ENCODE measurements at places on chromosomes 5 and 9. TPM values are rescaled to one million over a fixed set of nuclear protein-coding genes. Genes with fewer than 3 reads are reported as not detected.
A peak's percentile ranks its signal among the peaks of the same experiment; 100 is the strongest.

The MLANA gene
- total RNA-seq: not detected

DNA sequence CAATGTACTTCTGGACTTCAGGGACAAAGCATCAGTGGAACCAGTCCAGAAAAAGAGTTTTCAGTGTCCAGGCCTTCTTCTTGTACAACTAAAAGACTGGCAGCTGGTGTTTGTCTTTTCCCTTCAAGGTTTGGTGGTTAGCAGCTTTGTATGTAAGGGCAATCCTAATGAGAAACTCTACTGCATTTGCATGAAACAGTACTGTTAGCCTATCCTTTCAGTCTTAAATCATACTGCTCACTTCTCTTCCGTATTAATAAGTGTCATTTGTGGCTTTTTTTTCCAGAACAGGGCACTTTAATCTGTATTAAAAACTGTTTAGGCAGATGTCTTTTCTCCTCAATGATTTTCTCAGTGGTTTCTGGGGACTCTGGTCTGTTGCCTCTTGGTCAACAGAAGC, 48.9 kb downstream of the FAM174A start:
- DNase-seq: no peak
- H3K4me3 ChIP-seq: no peak overlapping the region
- H3K4me1 ChIP-seq: no peaks in the 10 kb centered on the region
- no peaks in the 10 kb centered on the region for H3K27me3 ChIP-seq

The BSPRY gene
- total RNA-seq: not detected

DNA sequence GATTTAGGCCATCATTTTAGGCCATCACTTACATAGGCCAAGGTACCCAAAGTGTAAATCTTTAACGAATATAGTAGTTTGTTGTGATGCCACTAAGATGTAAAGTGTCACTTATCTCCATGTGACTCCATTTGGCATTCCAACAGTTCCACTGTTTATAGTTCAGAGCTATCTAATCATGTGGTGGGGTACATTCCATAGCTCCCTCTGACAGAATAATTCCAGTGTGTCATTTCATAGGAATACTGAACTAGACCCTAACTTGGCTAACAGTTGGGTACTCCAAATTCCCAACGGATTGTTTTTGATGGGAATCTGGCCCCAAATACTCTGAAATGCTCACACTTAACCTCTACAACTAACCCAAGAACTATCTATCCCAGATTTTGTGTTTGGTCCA, 76.7 kb upstream of the FST start:
- H3K27me3 ChIP-seq: no peaks in the 10 kb centered on the region
- no peak for DNase-seq
- H3K27ac ChIP-seq: no peak overlapping the region
- no peak overlapping the region for H3K4me3 ChIP-seq

DNA sequence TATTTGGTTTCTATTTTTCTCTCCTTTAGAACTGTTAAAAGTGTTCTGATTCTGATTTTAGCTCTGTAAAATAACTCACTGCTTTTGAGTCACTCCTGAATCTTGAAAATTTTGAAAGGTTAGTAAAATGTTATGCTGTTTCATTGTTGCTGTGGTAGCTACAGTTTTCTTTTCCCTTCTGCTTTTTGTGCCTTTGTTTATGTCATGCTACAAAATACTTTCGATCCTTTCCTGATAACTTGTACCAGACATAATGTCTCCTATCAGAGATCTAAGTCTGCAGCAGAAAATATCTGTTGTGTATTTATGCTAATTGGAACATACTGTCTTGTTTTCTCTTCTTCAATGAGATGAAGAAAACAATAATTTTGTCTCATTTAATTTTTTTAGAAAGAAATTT, 26.9 kb upstream of the CEP120 start:
- H3K27ac ChIP-seq: no peak overlapping the region
- no peaks in the 10 kb centered on the region for H3K36me3 ChIP-seq
- DNase-seq: no peak
- no peak overlapping the region for H3K4me3 ChIP-seq

DNA sequence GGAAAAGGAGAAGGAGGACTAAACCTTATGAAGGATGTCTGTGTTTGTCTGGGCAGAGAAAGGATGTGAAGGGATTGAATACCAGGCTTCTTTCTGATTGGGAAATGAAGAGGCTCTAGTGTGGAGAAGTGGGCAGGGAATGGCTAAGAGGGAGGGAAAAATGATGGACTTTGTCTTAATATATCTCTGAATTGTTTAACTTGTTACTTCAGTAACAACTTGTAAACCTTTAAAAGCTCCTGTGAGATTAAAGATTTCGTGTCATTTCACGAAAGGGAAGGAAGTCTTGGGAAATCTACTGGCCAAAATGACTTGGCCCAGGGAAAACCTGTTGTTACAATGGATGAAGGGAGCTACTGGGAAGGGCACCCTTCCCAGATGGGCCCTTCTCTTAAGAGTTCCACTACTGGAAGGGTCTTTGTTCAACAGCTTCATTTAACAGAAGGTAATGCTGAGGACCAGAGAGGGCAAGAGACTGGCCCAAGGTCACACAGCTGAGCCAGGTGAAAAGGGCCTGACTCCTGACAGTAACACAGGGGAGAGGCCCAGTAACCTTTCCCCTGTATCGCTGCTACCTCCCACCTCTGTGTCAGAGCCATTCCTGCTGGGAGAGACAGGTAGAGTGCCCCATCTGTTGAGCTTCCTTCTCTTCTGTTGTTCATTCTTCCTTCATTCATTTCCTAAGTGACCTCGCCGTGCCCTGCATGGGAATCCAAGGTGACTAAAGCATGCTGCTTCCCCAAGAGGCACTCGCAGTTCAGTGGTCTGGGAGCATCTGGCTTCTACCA, 5.1 kb upstream of the TCOF1 start:
- peaks cover 5% of the 10 kb centered on the region for H3K4me1 ChIP-seq
- no peaks in the 10 kb centered on the region for H3K27me3 ChIP-seq
- H3K27ac ChIP-seq: no peak overlapping the region

DNA sequence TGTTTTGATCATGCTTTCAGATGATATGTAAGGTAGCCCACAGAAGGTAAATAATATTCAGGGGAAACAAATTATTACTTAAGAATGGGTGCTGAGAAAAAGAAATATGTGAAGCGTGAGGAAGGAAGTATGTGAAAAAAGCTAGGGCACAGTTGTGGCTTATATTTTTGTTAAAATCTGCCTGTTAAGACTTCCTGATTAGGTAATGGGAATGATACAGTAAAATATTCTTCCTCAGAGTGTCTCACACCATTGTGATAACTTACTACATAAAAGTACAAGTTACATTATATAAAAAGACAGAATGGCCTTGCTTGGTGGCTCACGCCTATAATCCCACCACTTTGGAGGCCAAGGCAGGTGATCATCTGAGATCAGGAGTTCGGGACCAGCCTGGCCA, 18.7 kb upstream of the PARP8 start:
- DNase-seq: no peak
- no peak overlapping the region for H3K4me3 ChIP-seq
- H3K27ac ChIP-seq: no peak overlapping the region
- H3K36me3 ChIP-seq: no peaks in the 10 kb centered on the region
- no peaks in the 10 kb centered on the region for H3K27me3 ChIP-seq

DNA sequence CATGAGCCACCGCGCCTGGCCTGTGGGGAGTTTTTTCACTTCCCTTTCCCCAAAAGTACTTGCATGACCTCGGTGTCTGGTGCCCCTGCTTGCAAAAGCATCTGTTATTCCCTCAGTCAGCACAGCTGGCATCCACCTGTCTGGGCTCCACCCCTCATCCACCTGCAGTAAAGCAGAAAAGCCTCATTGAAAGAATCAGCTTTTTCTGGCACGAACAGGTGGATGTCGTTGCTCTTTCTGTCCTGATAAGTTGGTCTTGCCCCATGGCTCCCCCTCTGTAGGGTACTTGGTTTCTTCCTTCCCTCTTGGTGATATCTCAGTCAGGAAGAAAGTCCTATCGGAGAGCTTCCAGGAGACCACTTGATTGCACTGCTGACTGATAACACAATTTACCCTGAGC, 37.4 kb downstream of the WWC1 start:
- no peaks in the 10 kb centered on the region for H3K36me3 ChIP-seq
- H3K27ac ChIP-seq: no peak overlapping the region
- no peaks in the 10 kb centered on the region for H3K27me3 ChIP-seq
- DNase-seq: no peak
- H3K4me1 ChIP-seq: no peaks in the 10 kb centered on the region

- H3K4me1 ChIP-seq: peaks cover 17% of the 10 kb centered on the region
- no peak overlapping the region for H3K27ac ChIP-seq
- no peak for DNase-seq
- no peaks in the 10 kb centered on the region for H3K27me3 ChIP-seq
- no peaks in the 10 kb centered on the region for H3K36me3 ChIP-seq
These were observed 162.3 kb upstream of the ZNF462 start for GRCh38 chr9:106700676-106701075.

The NUTM2F gene
- total RNA-seq: not detected

GRCh38 chr9:109708451-109708945, 71.5 kb upstream of the PALM2AKAP2 start:
- no peak overlapping the region for H3K27ac ChIP-seq
- no peaks in the 10 kb centered on the region for H3K27me3 ChIP-seq
- no peaks in the 10 kb centered on the region for H3K36me3 ChIP-seq

The MAT2B gene
- 26.8 TPM for total RNA-seq

- no peak for DNase-seq
- no peak overlapping the region for H3K4me3 ChIP-seq
- no peaks in the 10 kb centered on the region for H3K27me3 ChIP-seq
- H3K36me3 ChIP-seq: no peaks in the 10 kb centered on the region
- H3K4me1 ChIP-seq: peaks cover 21% of the 10 kb centered on the region
These were observed 147.5 kb downstream of the GNAQ start for GRCh38 chr9:77883846-77884771.

DNA sequence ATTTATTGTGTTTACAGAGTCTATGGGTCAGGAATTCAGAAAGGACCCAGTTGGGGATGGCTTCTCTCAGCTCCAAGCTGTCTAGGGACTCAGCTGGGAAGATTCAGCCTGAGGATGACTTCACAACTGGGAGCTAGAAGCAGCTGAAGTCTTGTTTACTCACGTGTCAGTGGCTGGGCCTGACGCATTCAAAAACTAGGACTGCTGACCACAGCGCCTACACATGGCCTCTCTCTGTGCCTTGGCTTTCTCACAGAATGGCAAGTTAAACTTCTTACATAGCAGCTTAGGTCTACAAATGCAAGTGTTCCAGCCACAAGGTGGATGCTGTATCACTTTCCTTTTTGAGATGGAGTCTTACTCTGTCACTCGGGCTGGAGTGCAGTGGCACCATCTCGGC, 16.3 kb upstream of the PPP2CA start:
- peak overlapping the region; percentile 81 for H3K27ac ChIP-seq
- H3K36me3 ChIP-seq: no peaks in the 10 kb centered on the region
- DNase-seq: peak; percentile 58
- no peak overlapping the region for H3K4me3 ChIP-seq

The EQTN gene
- total RNA-seq: not detected

The PFN3 gene
- total RNA-seq: not detected

DNA sequence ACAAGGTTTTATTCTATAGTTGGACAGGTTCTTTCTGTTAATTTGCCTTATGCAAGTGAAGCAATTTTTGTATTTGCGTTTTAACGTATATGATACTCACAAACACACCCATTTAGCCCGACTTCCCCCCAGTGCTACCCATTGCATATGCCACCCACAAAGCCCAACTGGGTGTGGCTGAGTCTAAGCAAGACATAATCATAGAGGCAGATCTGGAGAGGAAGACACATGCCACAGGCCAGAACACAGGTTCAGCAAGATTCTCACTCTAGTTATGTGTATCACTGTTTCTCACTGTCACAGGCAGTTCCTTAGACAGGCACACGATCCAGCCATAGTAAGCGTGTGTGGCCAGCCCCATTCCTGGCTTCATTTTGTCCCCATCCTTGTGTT, 29.0 kb upstream of the PUM3 start:
- H3K4me3 ChIP-seq: no peak overlapping the region
- H3K27me3 ChIP-seq: no peaks in the 10 kb centered on the region
- H3K27ac ChIP-seq: no peak overlapping the region
- H3K36me3 ChIP-seq: no peaks in the 10 kb centered on the region

The CD274 gene
- 1.1 TPM for total RNA-seq

DNA sequence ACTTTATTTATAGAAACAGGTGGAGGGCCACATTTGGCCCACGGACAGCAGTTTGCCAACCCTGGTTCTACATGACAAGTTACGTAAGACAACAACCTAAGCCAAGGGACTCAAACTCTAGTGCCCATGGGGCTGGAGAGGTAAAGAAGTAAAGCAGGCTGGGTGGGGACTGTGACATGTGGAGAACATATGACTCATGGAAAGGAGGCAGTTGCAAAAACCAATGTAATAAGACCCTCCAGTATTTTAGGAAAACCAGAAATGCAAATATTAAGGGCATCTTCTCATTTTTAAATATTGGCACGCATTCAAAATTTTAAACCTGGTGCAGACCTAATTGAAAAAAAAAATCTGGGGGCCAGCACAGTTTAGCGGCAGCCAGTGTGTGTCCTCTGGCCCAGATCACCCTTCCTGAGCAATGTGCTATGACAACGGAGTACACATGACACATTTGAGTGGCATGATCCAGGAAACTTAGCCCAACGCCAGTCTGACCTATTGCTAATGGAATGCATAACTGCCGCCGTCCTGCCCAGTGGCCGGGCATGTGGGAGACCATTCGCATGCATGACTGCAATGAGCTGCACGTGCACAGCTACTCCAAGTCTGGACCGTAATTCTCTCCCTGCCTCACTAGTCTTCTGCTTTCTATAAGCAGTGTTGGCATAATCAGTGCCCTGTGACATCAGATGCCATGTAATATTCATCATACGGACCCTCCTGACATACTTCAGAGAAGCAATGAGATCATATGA, 97.2 kb downstream of the SH3TC2 start:
- H3K4me3 ChIP-seq: no peak overlapping the region
- peak overlapping the region; percentile 92 for H3K27ac ChIP-seq
- peaks cover 61% of the 10 kb centered on the region for H3K4me1 ChIP-seq
- no peaks in the 10 kb centered on the region for H3K36me3 ChIP-seq
- DNase-seq: peak; percentile 96

GRCh38 chr5:108093186-108093585, 288.7 kb downstream of the FBXL17 start:
- no peak for DNase-seq
- H3K36me3 ChIP-seq: no peaks in the 10 kb centered on the region
- no peaks in the 10 kb centered on the region for H3K4me1 ChIP-seq
- H3K27me3 ChIP-seq: no peaks in the 10 kb centered on the region

DNA sequence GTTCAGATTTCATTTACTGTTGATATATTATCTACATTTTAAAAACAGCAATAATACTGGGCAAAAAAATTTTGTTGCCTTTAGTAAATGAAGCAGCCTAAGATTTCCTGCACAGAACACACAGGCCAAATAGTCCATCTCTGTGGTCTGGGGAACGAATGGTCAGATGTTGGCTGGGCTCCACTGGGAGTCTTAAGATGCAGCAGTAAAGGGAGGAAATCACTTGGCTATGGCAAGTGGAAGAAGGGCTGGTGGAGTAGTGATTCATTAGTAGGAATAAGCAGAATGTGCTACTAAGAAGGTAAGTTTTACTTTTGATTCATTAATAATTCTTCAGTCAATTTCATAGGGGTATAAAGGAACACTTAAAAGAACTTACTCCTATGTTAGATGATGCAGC, 91.1 kb upstream of the ARRDC3 start:
- no peak for DNase-seq
- H3K4me1 ChIP-seq: no peaks in the 10 kb centered on the region
- H3K36me3 ChIP-seq: no peaks in the 10 kb centered on the region
- no peak overlapping the region for H3K27ac ChIP-seq

- H3K27me3 ChIP-seq: no peaks in the 10 kb centered on the region
- no peak for DNase-seq
- H3K4me1 ChIP-seq: no peaks in the 10 kb centered on the region
- no peak overlapping the region for H3K27ac ChIP-seq
These were observed 774.7 kb upstream of the EDIL3 start for GRCh38 chr5:85159395-85159794.

- no peak for DNase-seq
- H3K4me3 ChIP-seq: no peak overlapping the region
These were observed 49.9 kb upstream of the GARNL3 start for GRCh38 chr9:127214421-127215267.

The NUP188 gene
- total RNA-seq: 31.9 TPM
